Stimulated activated CD4-positive, alpha-beta T cell treated with anti-CD3 and anti-CD28 coated beads, Interleukin-4, amount 100 ng/mL, for 1 hour (primary cell): ENCODE measurements at places on chromosomes 11 and 22.

DNA sequence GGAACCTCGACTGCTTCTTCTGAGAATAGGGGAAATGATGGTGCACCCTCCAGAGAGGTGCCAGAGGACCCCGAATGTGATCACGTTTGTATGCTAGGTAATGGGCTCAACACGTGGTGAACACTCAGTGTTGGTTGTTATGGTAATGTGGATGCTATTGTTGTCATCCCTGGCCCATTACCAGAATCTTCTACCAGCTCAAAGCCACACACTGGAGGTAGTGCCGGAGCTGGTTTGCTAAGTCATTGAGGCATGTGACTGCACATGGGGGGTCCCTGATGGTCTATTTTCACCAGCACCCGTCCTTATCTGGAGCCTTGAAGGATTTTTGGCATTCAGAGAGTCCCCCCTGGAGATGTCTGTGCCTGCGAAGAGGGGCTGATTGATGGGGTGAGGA, 119.1 kb upstream of the CD82 start:
- no peak for DNase-seq

DNA sequence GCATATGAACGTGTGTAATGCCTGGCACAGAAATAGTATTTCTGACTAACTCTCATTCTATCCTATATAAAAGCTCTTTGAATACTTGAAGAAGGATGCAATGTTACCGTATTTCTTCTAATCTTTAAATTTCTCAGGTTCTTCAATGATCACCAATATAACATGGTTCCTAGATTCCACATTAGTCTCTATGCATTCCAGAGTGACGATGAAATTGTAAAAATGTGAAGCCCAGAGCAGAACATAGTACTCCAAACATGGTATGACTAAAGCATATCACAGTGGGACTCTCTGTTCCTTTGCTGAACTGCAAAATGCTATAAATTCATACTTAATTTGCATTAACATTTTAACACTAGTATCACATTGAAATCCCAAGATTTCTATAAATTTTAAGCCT, 877.6 kb upstream of the CHORDC1 start:
- DNase-seq = no peak

DNA sequence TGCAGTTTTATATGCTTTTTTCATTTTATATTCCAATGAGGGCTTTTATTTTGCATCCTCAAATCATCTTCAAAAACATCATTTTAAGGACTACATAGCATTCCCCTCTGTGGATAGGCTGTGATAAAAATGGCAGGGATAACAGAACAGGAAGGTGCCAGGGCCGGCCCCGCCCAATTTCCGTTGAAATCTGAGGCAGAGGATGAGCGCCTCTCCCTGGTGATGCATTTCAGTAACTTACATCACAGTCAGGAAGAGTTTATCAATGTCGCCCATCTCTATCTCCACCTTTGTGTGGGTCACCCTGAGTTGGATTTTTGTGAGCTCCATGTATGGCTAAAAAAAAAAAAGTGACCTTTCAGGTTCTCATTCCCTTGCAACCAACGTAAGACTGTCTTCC, 201.6 kb downstream of the DSCAML1 start:
- DNase-seq = no peak

DNA sequence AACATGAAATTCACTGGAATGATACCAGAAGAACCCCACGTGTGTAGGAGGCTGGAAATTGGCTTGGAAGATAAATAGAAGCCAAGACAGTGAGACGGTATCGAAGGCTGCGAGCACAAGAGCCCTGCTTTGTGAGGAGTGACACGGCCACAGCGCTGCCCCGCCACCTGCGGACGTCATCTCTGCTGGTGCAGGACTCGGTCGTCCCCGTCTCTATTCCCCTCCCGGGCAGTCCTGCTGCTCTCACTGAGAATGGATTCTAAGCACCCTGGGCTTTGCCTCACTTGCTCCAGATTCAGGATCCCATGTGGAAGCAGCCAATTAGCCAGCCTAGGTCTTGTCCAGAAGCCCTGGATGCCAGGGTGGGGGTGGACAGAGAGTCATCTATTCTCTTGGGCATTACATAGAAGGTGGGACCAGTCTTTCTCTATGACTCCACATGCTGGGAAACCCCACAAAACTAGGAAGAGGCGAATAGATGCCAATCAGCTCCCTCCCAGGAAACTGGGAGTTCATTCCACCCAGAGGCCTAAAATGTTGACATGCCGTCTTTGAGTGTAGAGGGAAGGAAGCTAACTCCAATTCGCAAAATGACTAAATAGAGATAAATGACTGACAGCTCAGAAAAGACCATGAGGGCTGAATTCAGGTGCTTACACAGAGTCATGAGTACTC, 25.1 kb downstream of the APOL3 start:
- DNase-seq = no peak

- DNase-seq = no peak
These were observed 28.7 kb upstream of the CTR9 start for GRCh38 chr11:10722307-10722706.

DNA sequence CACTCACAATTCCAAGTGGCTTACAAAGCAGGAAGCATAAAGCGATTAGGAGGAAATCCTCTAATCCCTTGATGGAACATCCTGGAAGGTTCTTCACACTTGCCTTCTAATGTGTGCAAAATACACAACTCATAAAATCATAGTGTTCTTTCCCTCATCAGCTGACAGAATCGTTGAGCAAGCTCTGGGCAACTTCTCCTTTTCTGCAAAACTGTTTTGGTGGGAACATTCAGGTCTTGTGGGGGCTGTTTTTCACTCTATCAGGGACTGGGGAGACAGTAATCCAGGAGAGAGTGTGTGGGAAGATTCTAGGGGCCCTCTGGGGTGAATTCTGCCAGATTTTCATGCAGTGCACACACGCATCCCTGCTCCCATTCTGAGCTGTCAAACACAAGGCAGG, 53.2 kb downstream of the IRAG1 start:
- DNase-seq = no peak

DNA sequence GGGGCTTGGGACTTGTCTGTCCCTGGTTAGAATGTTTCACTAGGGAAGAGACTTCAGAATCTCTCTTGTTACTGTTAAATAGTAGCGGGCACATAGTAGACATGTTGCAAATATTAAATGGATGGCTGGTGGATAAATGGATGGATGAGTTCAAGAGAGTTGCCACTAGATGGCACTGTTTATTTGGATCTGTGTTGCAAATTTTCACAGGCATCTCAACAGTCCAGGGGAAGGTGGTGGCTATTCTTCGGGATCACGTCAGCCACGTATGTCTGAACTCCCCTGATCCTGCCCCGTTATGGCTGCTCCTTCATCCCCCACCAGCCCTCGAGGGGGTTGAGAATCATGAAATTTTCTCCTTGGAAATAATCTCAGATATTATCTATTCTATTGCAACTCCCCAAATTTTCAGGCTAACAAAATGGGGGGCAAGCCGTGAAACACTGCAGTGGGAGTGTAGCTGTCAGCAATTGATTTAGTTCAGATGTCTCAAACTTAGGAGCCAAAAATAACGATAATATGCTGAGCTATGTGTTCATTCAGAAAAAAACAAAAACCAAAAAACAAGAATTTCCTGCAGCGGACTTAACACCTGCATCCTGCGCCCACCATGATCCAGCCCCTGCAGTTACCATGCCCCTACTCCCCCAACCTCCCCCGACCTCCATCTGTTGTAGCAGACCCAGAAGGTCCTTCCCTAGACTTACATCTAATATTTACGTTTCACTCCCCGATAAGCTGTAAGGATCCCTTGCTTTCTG, 29.1 kb upstream of the BIRC3 start:
- DNase-seq = no peak

DNA sequence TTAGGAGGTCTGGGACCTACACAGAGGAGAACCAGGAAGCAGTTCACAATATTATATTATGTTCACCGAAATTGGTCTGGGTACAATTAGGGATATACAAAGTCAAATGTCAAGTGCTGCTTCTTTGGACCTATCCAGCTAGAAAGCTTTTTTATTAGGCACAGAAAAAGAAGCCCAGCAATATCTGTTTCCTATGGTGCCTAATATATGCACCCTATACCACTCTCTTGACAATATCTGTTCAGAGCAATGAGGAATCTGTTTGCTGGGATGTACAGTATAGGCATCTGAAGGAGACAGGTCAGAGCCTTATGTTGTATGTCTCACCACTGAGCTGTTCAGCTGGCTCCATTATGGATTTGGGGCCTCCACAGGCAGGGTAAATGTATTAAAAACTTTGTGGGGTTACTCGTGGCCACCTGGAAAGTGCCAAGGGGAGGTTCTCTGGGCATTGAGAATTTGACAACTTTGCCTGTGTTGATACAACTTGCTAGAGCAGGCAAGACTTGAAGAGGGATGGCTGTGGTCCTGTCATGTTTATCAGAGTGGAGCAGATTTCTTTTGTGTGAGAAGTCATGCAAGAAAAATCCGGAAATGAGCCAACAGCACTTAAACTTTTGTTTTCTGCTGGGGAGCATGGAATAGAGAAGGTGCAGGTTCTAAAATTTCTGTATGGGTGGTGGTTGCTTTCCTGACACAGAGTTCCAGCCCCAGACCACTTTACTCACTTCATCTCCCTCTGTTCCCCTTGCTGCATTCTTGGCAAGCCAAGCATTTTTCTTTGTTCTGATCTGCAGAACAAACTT, 10.1 kb downstream of the STIM1 start:
- DNase-seq = no peak

DNA sequence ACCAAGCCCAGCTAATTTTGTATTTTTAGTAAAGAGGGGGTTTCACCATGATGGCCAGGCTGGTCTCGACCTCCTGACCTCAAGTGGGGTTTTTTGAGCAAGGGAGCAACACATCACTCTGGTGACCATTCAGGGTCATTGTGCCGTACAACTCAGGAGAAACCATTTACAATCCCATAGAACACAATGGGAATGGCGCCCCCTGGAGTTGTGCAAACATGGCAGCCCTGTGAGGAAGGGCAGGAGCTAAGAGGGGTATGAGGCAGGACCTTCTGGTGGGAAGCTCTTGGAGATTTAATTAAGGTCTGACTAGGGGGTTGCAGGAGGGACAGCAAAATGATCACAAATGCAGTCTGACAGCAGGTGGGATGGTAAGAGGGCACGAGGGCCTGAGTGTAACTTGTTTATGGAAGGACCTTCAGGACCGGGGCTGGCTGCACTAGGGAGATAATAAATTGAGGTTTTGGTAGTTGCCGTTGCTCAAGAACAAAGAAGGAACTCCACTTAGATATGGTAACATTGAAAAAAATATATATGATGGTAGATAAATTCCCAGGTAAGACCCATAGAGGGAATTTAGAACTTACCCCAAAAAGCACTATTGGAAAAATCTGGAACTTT, 9.1 kb upstream of the CSF2RB start:
- DNase-seq = no peak

GRCh38 chr11:8043756-8044155, 37.3 kb upstream of the TUB start:
- DNase-seq = no peak

DNA sequence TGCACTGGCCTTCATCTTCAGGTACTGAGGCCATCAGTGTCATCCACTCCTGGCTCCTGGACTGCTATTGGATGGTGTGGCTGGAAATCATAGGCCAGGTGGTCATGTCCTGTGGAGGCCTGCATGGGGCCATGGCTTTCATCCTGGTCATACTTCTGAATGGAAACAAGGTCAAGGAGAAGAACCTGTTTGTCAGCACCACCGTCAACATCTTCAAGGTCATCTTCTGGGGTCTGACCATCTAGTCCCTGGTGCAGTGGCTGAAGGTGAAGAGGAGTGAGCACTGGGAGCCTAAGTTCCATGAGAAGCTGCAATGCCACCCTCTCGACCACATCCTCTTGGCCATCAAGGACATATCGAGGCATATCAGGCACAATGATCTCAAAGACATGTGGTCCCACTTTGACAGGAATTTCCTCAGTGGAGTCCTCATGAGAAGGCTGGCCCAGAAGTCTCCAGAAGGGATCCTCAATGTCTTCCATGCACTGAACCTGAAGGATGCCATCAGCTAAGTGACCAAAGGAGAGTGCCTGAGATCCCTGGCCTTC, 120.0 kb upstream of the SERPIND1 start:
- DNase-seq = no peak

DNA sequence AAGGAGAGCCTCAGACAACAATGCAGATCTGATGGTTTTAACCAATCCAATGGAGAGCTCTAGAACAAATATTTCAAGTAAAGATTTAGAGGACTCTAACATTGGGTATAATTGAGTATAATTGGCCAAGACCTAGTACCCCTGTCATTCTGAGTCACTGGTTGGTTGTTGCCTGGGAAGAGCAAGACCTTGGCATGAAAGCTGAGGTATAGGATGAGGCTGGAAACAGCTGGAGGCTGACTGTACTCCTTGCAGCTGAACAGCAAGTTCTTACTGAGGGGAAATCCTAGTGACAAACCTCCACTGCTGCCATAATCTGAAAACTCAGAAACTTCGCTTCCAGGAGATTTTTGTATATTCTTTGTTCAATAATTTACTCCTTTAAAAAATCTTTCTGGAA, 54.3 kb upstream of the MUC15 start:
- no peak for DNase-seq

DNA sequence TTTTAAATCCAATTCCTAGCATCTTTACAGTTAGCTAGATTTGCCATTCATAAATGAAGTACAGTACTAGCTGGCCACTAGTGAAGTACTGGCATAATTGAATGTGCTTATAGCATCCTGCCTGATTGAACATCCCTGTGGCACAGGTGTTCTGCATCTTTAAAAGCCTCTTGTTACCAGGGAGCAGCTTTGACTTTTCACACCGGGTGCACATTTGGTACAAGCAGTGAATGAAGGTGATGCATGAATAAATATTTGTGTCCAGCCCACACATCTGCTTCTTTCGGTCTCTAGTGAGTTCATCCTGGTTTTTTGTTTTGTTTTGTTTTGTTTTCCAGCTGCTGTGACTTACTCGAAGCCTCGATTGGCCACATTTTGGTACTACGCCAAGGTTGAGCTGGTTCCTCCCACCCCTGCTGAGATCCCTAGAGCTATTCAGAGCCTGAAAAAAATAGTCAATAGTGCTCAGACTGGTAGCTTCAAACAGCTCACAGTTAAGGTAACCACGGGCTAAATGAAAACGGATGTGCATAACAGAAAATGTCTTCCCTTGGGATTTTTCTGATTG, 5.3 kb downstream of the ATP5MG start:
- no peak for DNase-seq

- no peak for DNase-seq
These were observed 30.7 kb downstream of the BUD13 start for GRCh38 chr11:116742104-116742503.

GRCh38 chr11:10688401-10688800, 5.2 kb downstream of the IRAG1 start:
- DNase-seq = no peak

- DNase-seq = no peak
These were observed 404.3 kb upstream of the TENM4 start for GRCh38 chr11:79845002-79845709.
